ENCODE measurements at places on chromosomes 4 and X. TPM values are rescaled to one million over a fixed set of nuclear protein-coding genes. Genes with fewer than 3 reads are reported as not detected.

Gene SAGE1
- total RNA-seq, result not detected

Gene CPLX1
- total RNA-seq, result 20.9 TPM

DNA sequence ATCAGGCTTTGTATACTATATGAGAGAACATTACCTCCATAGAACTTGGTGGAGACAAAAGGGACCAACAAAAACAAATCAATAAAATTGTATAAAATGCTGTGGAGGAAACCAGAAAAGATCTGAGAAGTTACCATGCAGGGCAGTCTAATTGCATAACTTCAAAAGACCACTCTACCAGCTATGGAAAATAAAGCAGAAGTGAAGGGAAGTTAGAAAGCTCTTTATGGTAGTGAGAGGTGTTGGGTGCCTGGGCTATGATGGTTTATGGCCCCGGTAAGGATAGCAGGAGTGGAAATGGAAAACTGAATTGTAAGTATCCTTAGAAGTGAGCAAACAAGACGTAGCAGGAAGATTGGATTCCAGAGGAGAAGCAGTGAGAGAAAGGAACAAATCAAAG is 3.1 kb downstream of the TMEM184C start:
- no peak overlapping the region for H3K27ac ChIP-seq
- DNase-seq, result no peak
- peaks cover 5% of the 10 kb centered on the region for H3K4me1 ChIP-seq
- no peaks in the 10 kb centered on the region for H3K36me3 ChIP-seq
- H3K4me3 ChIP-seq, result no peak overlapping the region

Gene SPATA18
- not detected for total RNA-seq

GRCh38 chrX:112874175-112874574 is 33.5 kb upstream of the AMOT start:
- DNase-seq, result no peak
- H3K4me1 ChIP-seq, result 0 out of 2 replicates have a peak, but pooled peaks cover 5% of the 10 kb centered on the region
- H3K36me3 ChIP-seq, result no peaks in the 10 kb centered on the region
- H3K27me3 ChIP-seq, result no peaks in the 10 kb centered on the region

GRCh38 chr4:61320631-61321030 is 120.5 kb downstream of the ADGRL3 start:
- H3K27ac ChIP-seq, result no peak overlapping the region
- no peak for DNase-seq
- no peak overlapping the region for H3K4me3 ChIP-seq
- H3K27me3 ChIP-seq, result no peaks in the 10 kb centered on the region
- no peaks in the 10 kb centered on the region for H3K4me1 ChIP-seq
- H3K36me3 ChIP-seq, result no peaks in the 10 kb centered on the region

DNA sequence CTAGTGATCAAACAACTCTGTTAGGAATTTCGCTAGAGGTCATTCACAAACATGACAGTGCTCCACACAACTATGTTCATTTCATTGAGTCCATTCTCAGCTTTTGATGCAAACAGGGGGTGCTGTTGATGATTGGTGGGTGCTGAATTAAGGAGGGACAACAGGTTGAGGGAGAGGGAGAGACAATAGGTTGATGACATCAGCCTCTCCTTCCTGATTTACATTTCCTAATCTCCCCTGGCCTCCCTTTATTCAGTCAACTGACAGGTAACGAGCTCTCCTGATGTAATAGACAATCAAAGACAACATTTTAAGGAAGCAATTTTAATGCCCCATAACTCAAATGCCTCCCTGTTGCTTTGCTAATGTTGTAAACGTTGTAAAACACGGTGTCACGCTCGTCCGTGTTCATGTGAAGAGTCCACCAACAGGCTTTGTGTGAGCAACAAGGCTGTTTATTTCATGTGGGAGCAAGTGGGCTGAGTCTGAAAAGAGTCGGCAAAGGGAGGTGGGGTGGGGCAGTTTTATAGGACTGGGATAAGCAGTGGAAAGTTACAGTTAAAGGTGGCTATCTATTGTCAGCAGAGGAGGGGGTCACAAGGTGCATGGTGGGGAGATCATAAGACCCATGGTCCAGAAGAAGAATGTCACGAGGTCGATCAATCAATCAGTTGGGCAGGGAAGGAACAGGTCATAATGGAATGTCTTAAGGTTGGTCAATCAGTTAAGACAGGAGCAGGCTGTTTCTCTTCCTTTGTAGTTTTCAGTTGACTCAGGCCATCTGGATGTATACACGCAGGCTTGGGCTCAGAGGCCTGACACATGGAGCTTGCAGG is 4.8 kb upstream of the GAR1 start:
- H3K27me3 ChIP-seq, result no peaks in the 10 kb centered on the region
- no peak overlapping the region for H3K4me3 ChIP-seq
- H3K27ac ChIP-seq, result no peak overlapping the region
- no peaks in the 10 kb centered on the region for H3K4me1 ChIP-seq

GRCh38 chrX:129953334-129953648 is 29.1 kb upstream of the BCORL1 start:
- H3K36me3 ChIP-seq, result no peaks in the 10 kb centered on the region
- no peak for DNase-seq
- no peaks in the 10 kb centered on the region for H3K4me1 ChIP-seq
- no peak overlapping the region for H3K27ac ChIP-seq
- H3K4me3 ChIP-seq, result no peak overlapping the region

DNA sequence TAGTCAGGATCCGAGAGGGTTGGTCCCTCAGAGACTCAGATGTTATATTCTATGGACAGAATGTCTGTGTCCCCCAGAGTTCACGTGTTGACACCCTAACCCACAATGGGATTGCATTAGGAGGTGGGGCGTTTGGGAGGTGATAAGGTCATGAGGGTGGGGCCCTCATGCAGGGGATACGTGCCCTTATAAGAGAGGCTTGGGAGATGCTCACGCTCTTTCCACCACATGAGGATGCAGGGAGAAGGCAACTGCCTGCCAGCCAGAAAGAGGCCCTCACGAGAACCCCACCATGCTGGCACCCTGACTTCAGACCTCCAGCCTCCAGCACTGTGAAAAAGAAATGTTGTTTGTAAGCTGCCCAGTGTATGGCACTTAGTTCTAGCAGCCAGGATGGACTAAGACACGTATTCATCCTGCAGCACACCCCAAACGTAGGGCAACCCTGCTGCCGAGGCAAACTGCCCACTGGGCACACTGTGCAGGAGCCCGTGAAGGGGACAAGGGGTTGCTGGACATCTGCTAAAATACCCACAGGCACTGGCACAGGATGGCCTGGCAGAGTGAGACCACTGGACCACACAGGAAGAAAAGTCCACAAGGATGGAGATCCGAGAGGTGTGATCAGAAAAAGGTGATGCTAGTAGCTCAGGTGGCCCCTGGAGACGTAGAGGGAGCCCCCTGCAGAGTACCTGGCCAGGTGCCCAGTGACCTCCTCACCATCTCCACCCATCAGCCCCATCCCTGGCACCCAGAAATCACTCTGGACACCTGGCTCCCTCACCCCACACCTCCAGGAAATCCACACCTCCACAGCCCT is 62.7 kb downstream of the HTRA3 start:
- no peak overlapping the region for H3K4me3 ChIP-seq

DNA sequence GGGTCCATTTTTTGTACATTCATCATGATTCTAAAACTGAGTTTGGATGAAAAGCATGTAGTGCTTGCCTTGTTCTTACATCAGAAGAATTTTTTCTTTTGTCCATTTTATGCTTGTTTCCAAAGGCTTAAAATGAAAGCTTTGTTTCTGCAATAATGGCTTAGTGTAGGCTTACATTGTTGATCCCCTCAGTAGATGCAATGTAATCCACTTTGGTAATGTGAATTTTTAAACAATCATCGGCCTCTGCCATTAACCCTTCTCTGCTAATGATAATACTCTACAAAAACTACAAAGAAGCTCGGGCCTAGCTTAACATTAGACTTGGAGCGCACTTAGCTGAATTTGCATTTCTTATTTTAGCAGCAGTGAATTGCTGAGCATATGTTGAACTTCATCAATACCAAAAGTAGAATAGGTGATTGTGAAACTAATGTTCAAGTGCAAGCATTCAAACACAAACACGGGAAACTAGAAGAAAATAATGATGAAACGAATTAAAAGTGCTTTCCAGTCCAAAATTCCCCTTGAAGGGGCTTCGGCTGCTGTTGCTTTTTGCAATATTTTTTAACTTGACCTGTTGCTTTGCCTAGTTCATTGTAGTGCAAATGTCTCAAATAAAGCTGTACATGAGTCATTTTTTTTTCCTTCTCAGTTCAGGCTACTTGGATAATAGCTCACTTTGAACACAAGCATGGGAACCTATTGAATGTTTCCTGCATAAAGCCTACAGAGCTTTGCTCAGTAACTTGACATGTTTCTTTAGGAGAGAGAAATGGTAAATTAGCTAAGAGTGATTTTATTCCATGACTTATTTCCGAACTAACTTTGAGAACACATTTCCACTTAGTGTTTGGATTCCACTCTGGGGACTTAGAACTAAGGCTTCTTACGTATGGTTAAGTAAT is 66.5 kb downstream of the SLIT2 start:
- no peak overlapping the region for H3K27ac ChIP-seq
- no peaks in the 10 kb centered on the region for H3K4me1 ChIP-seq
- H3K36me3 ChIP-seq, result no peaks in the 10 kb centered on the region
- H3K27me3 ChIP-seq, result no peaks in the 10 kb centered on the region
- DNase-seq, result no peak

Gene SOWAHD
- total RNA-seq, result 2.2 TPM

DNA sequence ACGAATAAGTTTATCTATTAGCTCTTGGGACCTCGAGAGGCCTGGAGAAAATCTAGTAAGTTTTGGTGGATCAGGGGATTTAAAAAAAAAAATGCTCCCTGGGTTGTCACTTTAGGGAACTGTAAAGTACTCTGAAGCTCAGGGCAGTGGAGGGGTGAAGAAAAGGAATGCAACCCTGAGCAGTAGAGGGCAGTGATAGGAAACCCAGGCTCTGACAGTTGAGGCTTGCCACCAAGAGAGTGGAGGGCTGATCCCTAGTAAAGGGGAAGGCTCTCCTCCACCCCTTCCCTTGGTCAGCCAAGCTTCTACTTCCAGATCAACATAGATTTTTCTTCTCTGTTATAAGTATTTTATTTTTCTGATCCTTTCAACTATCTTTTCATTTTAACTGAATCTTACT is 73.1 kb downstream of the FBXO8 start:
- H3K4me1 ChIP-seq, result no peaks in the 10 kb centered on the region
- no peaks in the 10 kb centered on the region for H3K36me3 ChIP-seq
- no peaks in the 10 kb centered on the region for H3K27me3 ChIP-seq
- H3K27ac ChIP-seq, result no peak overlapping the region
- no peak overlapping the region for H3K4me3 ChIP-seq

Measured in Caco-2 (cell line).